Stimulated activated CD4-positive, alpha-beta T cell treated with anti-CD3 and anti-CD28 coated beads, Interleukin-1b, Interleukin-23, amount 100 ng/mL, for 48 hours (primary cell): ENCODE measurements at places on chromosomes 13 and 19.

GRCh38 chr13:67557642-67558241, 327.6 kb upstream of the PCDH9 start:
- no peak for DNase-seq

GRCh38 chr19:55563261-55563690, 17.4 kb downstream of the ZNF579 start:
- DNase-seq: no peak

DNA sequence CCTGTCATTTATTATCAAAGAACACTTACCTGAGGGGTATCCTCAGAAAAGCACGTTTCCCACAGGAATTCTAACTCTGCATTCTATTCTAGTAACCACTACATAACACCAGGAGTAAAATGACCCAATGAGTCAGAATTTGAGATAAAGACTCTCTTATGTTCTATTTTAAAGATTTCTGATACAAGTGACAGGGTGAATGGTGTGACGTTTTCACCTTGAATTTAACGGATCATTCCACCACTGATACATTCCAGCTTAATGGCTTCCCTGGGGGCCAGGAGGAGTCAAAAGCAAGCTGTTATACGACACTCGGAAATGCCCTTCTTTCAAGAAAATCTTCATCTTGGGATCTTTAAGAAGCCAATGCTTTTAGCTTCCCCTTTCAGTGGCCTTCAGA, 55.2 kb downstream of the SLC7A1 start:
- DNase-seq: no peak

- DNase-seq: no peak
Measured at GRCh38 chr19:11626252-11626651, 29.0 kb downstream of the ZNF627 start.

DNA sequence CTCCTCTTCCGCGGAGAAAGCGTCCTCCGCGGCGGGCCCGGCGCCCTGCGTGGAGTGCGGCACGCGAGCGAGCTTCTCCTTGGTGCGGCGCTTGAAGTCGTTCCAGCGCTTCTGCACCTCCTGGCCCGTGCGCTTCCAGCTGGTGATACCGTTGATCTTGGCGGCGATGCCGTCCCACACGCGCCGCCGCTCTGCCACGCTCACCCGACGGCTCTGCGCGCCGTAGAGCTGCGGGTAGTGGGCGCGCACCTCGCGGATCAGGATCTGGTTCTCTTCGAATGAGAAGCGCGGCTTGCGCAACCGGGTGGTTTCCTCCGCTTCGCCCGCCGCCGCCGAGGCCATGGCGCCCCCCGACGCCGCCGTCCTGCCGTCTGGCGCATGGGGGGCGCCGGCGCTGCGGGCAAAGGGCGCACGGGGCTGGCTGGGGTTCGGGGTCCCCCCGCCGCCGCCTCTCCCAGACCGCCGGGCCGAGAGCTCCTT, 941 bp downstream of the MYPOP start:
- no peak for DNase-seq

GRCh38 chr13:77521595-77522367, 13.7 kb upstream of the SCEL start:
- no peak for DNase-seq

GRCh38 chr19:1453525-1454364, 3.8 kb downstream of the APC2 start:
- no peak for DNase-seq

- peak; percentile 65 for DNase-seq
Measured at GRCh38 chr19:35509861-35510625, 3.4 kb downstream of the DMKN start.

- no peak for DNase-seq
Measured at GRCh38 chr13:94009701-94010100, 469.8 kb downstream of the DCT start.

- no peak for DNase-seq
Measured at GRCh38 chr19:35955881-35956634, 19.9 kb downstream of the LRFN3 start.

GRCh38 chr13:79871594-79871993, 390.6 kb downstream of the NDFIP2 start:
- DNase-seq: no peak

- DNase-seq: no peak
Measured at GRCh38 chr13:89474432-89474831, 1803.3 kb downstream of the SLITRK5 start.

GRCh38 chr13:111551204-111551820, 230.9 kb downstream of the TEX29 start:
- no peak for DNase-seq

GRCh38 chr13:29745704-29746103, 104.7 kb downstream of the UBL3 start:
- no peak for DNase-seq
